ENCODE measurements at places on chromosomes 4 and X. TPM values are rescaled to one million over a fixed set of nuclear protein-coding genes. Genes with fewer than 3 reads are reported as not detected.

DNA sequence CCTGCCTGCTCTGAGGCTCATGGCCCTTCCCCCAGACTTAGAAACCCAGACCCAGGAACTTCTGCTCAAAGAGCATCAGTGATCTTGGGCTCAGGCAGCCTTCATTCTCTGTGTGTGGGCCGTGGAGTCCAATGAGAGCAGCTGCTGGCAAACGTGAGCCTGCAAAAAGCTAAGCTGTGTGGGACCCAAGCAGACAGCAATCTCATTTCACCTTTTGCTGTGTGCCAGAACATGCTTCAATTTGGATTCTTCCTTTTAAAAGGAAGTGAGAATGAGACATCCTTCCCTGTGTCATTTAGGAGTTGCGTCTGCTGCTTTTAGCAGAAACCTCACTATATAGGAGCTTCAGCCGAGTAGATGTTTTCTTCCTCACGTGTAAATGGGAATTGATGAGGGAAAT, 238.5 kb downstream of the EVC2 start:
- no peak overlapping the region for H3K27ac ChIP-seq
- no peaks in the 10 kb centered on the region for H3K36me3 ChIP-seq
- no peak for DNase-seq
- no peaks in the 10 kb centered on the region for H3K27me3 ChIP-seq
- H3K4me3 ChIP-seq: no peak overlapping the region

DNA sequence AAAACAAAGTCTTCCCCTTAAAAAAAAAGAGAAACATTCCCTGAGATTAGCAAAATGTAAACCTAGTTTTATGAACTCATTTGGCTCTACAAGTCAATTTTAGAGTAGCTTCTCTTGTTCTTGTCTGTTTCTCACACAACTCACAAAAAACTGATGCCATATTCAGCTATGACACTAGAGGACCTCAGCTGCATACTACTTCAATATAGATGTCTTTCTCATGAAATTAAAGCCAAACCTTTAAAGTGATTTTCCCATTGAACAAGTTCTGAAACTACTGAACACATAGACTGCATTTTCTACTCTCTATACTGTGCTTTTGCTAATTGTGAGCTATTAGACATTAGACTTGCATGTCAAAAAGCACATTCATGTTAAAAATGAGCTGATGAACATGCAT, 49.8 kb downstream of the TBCK start:
- H3K27me3 ChIP-seq: no peaks in the 10 kb centered on the region
- no peaks in the 10 kb centered on the region for H3K36me3 ChIP-seq
- no peak overlapping the region for H3K27ac ChIP-seq
- H3K4me1 ChIP-seq: no peaks in the 10 kb centered on the region

- no peak overlapping the region for H3K27ac ChIP-seq
- no peaks in the 10 kb centered on the region for H3K36me3 ChIP-seq
- no peak for DNase-seq
- H3K4me1 ChIP-seq: no peaks in the 10 kb centered on the region
Observed at GRCh38 chrX:10787264-10787663, 166.9 kb upstream of the MID1 start.

SPATA4 gene
- total RNA-seq: 0.12 TPM

All from activated CD4-positive, alpha-beta T cell treated with anti-CD3 and anti-CD28 coated beads, Interleukin-2, amount 10 ng/mL, durations not matched to agents 24 days and 14 days (primary cell).